ENCODE measurements at places on chromosomes 2 and 18. TPM values are rescaled to one million over a fixed set of nuclear protein-coding genes. Genes with fewer than 3 reads are reported as not detected.

The TP53I3 gene
- 65.0 TPM for polyA plus RNA-seq

GRCh38 chr2:20052861-20053281 is 1.4 kb upstream of the LAPTM4A start:
- DNase-seq = peak; percentile 53

DNA sequence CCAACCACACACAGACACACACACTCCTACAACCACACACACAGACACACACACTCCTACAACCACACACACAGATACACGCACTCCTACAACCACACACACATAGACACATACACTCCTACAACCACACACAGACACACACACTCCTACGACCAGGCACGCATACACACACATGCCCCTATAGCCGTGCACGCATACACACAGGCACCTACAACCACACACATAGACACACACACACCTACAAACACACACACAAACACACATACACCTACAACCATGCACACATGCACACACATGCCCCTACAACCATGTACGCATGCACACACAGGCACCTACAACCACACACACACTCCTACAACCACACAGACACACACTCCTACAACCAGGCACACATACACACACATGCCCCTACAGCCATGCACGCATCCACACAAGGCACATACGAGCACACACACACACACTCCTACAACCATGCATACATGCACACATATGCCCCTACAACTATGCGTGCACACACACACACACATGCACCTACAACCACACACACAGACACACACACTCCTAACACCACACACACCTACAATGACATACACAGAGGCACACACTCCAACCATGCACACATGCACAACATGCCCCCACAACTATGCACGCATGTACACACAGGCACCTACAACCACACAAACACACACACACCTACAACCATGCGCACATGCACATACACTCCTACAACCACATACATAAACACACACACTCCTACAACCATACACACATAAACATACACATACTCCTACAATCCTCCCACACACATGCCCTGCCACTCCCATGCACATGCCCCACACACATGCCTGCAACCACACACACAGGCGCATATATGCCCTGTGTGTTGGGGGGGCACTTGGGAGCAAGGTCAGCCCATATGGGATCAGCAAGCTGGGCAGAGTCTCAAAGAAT is 19.1 kb upstream of the TEX51 start:
- DNase-seq = no peak

GRCh38 chr2:121949271-121949670 is 193.8 kb downstream of the TSN start:
- no peak for DNase-seq

GRCh38 chr2:216505133-216506106 is 6.8 kb downstream of the RPL37A start:
- no peak for DNase-seq

Data from right lung (tissue), 10 donors.